ENCODE measurements at places on chromosomes 11 and 22.

DNA sequence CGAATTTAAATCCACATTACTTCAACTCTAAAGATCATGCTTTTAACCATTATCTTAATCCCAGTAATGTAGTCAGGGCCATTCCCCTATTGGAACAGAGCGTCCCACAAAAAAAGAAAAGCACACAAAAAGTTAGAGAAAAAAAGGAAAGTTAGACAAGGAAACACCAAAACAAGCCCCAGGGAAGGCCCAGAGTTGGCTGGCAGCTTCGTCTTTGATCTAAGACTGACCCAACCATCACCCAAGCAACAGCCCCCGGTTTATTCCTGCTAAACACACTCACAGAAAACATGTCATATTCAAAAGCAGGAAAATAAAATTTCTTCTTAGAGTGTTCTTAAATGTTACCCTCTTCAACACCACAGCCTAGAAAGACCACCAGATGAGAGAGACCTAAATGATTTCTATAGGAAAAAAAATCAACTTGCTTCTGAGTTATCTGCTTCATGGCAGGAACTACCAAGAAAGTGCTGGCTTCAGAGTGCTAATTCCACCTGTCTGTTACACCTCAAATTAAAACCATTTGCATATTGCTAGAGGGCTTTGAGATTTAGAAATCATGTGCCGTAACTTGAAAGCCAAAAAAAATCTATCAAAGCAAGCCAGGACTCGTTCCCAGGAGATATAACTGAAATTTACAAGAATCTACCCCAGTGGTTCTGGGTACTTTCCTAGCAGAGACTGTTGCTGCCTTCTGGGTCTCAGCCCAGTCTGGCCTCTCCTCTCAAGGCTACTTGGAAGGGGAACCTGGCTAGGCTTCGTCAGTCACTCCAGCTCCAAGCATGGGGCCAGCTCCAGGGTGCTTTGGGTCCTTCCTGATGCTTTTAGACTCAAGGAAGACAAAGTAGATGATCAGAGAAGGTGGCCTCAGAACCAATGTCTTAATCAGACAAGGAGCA, 31.2 kb downstream of the POU2AF3 start:
- no peak for DNase-seq

- no peak for DNase-seq
Measured at GRCh38 chr11:1194977-1195681, 27.7 kb upstream of the MUC5B start.

DNA sequence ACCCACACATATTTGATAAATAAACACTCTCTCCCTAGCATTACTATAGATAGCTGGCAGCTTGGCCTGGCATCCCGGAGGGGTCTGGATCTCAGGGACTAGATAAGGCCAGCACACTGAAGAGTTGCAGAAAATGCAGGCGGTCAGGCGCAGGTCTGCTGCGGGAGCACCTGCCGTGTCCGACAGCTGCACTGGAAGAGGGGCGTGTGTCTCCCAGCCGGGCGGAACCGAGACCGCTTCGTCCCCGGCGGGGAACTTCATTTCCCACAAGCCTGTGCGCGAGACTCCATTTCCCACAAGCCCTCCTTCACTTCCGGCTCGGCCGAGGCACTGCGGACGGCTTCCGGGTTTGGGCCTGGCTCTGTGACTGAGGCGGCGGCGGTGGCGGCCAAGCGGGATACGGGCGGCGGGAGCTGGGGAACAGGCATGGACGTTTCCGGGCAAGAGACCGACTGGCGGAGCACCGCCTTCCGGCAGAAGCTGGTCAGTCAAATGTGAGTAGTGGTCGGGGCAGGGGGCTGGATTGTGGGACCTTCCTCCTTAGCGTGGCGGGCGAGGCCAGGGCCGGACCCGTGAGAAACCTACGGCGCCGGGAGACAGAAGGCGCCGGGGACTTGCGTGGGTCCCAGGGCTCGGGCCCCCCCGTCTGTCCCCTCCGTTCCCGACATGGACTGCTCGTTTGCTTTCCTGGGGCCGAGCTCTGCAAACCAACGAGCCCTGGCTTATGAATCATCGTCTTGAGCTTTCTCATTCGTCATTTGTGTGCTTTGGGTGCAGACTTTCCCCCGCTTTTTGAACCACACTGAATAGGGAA, at the start of gene MED15:
TSS of gene MED15 (plus strand) at position 358 of the 814 bp plus-strand sequence. CDS start at position 427, 69 bp downstream.
- peak; percentile 76 for DNase-seq

- no peak for DNase-seq
Measured at GRCh38 chr11:31974366-31975136, 116.3 kb upstream of the RCN1 start.

- DNase-seq = no peak
Measured at GRCh38 chr11:96001037-96001436, 77.1 kb upstream of the MTMR2 start.

GRCh38 chr11:69442807-69443137, 38.7 kb upstream of the LINC01488 start:
- no peak for DNase-seq

- DNase-seq = no peak
Measured at GRCh38 chr11:64359712-64360445, 917 bp downstream of the RPS6KA4 start.

- DNase-seq = peak; percentile 48
Measured at GRCh38 chr11:116931206-116931953, 94.0 kb upstream of the APOA1 start.

DNA sequence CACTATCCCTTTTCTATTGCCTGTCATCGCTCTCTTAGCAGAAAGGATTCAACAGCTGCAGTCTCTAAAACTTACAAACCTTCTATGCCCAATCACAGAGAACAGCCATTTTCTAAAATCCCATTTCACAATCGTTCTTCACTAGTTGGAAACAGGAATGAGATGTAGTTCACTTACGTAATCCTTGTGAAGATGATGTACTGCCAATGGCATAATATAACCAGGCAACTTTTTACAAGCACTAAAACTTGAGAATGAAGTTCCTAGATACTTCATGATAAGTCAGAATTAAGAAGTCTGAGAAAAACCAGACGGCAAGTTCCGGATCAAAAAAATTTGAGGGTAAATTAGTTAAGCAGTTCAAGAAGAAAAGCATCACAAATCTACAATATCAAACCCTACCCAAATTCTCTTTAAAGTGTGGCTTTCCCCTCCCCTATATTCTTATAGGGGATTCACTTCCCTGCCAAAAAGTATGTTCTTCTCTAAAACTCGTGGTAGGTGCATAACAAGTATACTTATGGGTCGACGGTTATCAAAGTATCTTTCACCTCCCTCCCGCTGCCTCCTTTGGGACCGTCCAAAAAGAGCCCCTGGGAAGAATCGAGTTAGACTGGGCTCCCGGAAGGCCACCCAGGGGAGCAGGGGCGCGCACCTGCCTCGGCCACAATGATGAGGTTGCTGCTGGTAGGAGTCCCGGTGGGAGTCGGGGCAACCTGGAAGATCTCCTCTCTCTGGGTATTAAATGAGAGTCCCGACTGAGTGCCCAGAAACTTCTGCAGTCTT, 666 bp downstream of the MSANTD4 start:
- no peak for DNase-seq

- no peak for DNase-seq
Measured at GRCh38 chr22:48644108-48644507, 1183.6 kb downstream of the BRD1 start.

DNA sequence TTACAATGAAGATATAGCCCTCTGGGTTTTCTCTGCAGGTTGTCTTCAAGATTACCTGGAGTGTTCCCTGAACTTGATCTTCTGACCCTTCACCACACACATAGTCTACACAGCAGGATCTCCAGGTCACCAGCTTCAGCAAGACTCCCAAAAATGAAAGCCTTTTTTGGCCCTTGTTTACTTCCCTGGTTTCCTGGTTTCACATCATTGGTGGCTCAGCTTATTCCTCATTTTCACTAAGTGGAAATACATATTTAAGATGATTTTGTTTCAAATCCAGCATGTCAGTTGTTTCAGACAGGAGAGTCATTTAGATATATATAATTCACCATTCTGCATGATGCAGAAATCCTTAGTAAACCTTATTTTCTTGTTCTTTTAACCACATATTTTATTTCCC, 41.6 kb upstream of the MPEG1 start:
- no peak for DNase-seq

DNA sequence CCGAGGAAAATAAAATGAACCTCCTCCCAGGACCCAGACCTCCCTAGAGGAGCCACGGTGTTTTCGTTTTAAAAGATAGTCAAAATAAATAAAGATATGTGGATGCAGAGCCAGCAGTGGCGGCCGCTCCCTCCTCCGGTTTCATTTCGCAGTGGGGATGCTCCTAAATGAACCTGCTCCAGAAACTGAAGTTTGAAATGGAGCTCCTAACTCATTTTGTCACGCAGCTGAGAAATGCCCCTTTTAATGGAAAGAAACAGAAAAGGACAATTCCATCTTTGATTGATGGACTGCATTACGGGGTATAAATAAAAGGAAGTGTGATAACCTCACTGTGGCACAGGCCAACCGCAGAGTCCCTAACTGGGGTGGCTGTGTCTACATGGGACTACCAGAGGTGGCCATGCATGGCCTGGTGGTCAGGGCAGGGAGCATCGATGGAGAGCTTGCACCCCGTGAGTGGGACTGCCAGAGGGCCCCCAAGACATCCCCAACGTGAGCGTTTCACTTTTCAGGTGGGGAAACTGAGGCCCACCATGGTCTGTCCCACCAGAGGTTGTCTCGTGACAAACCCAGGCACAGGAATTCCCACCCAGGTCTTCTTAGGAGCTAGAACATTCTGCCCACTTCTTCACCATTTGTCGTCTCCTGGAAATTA, 426.6 kb downstream of the BRD1 start:
- no peak for DNase-seq

DNA sequence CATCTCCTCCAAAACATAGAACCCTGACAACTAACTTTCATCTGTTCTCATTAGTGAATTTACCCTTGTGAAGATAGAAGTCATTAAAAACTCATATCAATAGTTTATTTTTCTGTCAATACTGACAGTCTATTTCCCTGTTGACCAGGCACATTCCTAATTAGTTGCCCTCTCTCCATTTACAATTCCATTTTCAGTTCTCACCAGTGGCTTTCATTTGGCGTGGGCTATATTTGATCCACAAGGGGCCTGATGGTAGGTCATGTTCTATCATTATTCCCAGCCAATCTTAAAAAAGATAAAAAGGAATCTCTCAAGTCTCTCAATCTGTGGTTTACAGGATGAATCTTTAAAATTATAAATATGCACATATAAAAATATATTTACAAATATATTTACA, 3.9 kb upstream of the AKIP1 start:
- no peak for DNase-seq

- DNase-seq = peak; percentile 79
Measured at GRCh38 chr11:6667733-6668374, 12.2 kb upstream of the DCHS1 start.

GRCh38 chr22:28051787-28052356, 132.8 kb upstream of the PITPNB start:
- DNase-seq = no peak

DNA sequence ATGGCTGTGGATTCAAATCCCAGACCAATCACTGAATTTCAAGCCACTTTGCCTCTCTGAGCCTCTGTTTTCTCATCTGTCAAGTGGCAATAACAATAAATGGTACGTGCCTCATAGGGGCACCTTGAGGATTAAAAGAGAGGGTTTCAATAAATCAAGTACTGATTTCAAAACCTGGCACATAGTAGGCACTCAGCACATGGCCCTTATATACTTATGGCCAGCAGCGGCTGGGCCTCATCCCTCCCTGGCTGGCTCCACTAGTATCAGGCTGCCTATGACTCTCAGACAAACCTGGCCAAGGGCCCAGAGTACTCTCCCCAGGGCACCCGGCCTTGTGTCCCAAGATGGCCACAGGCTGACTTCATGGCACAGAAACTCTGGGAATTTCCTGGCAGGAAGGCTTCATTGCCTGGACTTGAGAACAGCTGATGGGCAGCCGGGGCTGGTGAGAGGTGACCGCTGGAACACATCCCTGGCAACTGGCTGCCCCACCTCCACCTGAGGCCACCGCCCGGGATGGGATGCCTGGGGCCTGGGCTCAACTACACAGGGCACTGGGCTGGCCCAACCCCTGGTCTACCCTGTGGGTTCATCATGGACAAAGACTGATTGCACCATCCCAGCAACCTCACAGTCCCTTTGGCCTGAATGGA, 3.4 kb downstream of the FADS3 start:
- DNase-seq = no peak

DNA sequence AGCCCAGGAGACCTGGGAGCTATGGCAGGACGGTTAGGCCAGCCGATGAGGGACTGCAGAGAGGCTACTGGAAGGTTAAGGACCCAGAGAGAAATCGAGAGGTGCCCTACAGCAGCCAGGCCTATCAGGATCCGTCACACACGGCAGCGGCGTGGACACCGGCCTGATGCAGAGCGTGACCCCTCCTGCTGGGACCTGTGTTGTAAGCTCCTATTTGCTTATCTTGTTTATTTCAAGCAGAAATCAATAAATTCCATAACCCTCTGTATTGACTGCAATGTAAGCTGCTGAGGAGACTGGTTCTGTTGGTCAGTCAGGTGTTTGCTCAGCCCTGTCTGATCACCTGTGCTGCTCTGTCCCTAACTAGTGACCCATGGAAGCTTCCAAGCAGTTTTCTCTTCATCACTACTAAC, 39.9 kb downstream of the PPP2R1B start:
- DNase-seq = no peak

DNA sequence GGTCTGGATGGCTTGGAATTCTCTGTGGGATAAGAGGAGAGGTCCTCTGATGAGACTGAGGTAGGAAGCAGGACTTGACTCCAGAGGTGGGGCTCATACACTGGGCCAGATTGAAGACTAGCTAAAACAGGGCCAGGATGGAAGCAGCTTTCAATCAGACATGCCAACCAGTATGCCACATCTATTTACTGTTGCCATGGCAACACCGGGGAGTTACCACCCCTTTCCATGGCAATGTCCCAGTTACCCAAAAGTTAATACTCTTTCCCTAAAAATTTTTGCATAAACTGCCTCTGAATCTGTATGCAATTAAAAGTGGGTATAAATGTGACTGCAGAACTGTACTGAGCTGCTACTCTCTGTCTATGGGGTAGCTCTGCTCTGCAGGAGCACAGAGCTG, 247.5 kb upstream of the ZBED5 start:
- no peak for DNase-seq

- no peak for DNase-seq
Measured at GRCh38 chr22:36818010-36818642, 1.3 kb upstream of the PVALB start.

GRCh38 chr11:112797092-112797491, 164.1 kb upstream of the NCAM1 start:
- DNase-seq = no peak

DNA sequence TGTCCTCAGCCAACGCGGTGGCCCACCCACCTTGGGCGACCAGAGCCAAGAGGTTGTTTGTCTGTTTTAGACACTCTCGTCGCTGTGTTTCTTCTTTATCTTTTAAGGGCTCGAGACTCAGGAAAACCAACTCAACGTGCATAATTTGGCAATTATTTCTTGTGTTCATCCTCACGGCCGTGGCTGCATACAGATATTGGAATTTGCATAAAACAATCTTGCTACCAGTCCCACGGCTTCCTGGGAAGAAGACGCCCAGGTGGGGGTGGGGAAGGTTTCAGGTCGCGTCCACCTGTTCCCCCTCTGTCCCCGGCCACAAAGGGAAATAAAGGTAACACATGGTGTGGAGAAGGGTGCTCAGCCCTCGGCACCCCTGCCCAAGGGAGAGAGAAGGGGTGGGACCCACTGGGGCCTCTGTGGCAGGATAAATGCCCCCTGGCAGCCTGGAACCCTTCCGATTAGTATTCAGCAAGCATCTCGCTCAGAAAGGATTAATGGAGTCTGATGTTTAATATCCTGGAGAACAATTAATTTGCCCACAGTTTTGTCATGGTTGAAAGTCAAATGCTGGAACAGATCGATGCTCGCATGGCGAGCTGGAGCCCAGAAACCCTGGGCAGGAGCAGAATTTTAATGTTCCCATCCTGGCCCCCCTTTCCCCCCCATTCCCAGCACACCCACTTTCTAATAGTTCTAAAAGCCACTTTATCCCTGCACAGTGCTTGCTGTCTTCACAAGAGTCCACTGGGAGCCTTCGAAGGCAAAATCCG, 359.7 kb downstream of the MN1 start:
- DNase-seq = no peak

Measured in Jurkat, Clone E6-1 (cell line).